Fibroblast of upper back skin (primary cell): ENCODE measurements at places on chromosomes 1 and 21.

DNA sequence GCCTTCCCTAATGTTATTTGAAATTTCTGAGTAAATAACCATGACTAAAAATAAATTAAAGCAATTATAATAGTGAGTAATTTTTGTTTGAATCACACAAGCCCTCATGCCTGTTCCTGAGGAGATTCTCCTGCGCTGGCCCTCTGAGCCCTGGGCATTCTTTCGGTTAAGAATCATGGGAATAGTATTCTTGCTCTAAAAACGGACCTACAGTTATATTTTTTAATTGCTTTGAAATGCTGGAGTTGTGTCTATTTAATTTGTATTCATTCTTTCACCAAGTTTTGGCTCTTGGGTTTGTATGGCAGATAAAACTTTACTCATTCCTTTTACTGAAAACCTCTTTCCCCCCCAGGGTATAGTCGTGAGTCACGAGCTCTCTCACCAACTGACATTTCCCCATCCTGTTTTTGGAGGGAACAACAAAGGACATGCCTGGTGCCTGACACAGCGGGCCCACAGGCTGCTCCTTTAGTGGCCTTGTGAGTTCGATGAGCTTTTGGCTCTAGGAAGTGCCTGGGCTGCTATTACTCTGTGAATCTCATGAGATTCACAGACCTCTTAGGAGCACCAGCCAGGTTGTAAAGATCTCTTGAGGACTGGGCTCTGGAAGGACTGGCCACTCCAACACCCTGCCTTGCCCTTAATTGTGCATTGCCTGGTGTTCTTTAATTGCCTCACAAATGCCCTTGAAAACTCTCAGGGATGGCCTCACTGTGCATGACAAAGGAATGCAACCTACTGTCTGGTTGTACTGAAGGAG, 58.6 kb downstream of the DDR2 start:
- peak; percentile 93 for DNase-seq

- peak; percentile 24 for DNase-seq
These were observed 882.9 kb upstream of the B3GALT2 start for GRCh38 chr1:194069168-194069830.

- DNase-seq, result no peak
These were observed 42.7 kb downstream of the GATAD2B start for GRCh38 chr1:153880024-153880423.

DNA sequence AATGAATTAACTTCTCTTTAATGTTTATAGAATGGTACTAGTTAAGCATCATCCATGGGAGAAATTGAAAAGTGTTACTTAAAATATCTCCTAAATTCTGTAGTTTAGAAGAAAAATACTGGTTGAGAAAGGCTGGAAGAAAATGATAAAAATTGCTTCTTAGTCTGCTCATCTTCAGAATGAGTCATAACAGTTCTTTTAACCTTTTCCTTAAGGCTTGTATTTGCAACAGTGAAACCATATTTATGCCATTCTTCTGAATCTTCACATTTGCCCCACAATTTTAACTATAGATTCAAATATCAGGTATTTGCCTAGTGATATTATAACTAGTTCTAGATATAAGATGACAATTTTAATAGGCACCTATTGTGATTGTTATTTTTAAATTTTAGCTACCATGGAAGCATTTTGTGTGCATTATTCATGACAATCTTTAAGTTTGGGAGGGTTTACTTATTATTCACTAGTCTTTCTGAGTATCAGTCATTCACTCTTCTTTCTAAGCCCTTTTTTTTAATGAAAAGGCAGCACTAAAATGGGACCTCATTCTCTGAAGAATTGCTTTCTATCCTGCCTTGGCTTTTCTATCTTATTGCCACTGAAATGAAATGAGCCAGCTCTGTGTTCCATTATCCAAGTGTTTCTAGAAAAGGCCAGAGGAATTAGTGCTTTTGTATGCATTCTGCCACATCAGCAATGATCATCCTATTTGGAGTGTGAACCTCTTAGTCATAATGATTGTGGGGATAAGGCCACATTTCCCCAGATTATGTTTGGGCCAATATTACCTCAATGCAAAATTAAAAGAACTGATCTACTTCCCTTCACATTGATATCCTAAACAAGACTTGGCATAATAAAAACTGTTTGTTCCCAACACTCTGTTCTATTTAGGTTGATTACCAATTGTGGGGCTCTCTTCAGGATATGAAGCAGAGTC, 58.4 kb downstream of the SAMSN1 start:
- DNase-seq, result no peak

- DNase-seq, result no peak
These were observed 74.5 kb downstream of the CNIH3 start for GRCh38 chr1:224690576-224690975.

- DNase-seq, result peak; percentile 25
These were observed 103.8 kb downstream of the BRINP3 start for GRCh38 chr1:190373705-190374336.

GRCh38 chr1:76433526-76433925, 359.0 kb downstream of the ST6GALNAC3 start:
- DNase-seq, result peak; percentile 47

DNA sequence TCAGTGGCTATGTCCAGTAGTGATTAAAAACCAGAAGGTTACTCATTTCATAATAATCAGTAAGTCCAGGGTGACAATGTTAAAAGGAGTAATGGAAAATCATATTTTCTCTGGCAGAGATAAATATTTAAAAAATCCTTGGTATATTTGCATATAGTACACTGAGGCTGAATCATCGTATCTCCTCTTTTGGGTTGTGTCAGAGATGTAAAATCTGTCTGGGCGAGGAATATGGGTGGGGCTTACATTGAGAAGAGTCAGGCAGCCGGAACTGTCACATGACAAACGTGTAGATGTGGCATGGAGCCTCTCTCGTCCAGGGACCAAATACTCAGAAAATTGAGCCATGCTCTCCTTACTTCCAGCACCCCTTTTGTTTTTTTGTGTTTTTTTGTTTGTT, 120.9 kb downstream of the FMN2 start:
- no peak for DNase-seq

DNA sequence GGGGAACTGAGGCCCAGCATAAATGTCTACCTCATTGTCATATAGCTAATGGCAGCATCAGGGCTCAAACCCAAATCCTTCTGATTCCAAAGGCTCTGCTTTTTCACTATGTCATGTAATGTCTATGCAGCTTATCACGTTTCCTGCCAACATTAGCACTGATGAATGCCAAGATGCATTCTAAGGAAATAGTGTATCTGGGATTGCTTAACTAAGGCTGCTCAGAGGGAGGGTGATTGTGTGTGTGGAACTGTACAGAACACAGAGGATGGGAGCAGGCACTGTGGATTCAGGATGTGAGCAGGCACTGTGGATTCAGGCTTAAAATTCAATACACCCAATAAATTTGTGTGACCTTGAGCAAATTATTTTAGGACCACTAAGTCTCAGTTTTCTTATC, 456.4 kb upstream of the DEPDC1 start:
- DNase-seq, result no peak

DNA sequence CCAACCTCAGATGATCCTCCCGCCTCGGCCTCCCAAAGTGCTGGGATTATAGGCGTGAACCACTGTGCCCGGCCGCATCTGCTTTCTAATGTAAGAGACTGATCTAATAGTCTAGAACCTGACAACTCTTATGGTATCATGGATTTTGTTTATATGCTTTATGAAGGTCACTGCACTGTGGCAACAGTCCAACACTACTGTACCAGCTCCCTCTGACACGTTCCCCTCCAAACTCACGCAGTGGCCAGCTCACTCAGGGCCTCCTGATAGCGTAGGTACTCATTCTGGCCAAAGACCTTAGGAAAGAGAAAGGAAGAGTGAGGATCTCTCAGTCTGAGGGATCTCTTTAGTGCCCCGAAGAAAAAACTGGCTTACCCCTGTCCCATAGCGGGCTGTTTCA, 6.0 kb upstream of the CFAP141 start:
- DNase-seq, result no peak

DNA sequence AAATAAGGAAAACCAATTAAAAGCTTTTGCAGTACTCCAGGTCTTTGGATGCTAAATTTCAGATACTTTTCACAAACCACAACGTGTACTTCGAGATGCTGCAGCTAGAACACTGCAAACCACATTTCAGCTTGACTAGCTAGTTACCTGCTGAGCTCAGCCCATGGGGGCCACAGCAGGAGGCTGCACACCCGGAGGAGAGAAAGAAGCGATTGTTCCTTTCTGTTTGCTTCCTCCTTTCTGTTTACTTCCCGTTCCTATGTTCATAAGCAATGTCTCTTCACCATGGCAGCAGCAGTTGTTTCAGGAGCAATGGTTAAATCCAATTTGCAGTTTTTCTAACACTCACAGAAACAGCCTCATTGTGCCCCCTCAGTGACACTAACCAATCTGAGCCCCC, 225.6 kb upstream of the FGGY start:
- DNase-seq, result no peak

- DNase-seq, result no peak
These were observed 897 bp downstream of the ZYG11B start for GRCh38 chr1:52727114-52727586.

GRCh38 chr1:204728456-204728855, 42.9 kb upstream of the LRRN2 start:
- no peak for DNase-seq

DNA sequence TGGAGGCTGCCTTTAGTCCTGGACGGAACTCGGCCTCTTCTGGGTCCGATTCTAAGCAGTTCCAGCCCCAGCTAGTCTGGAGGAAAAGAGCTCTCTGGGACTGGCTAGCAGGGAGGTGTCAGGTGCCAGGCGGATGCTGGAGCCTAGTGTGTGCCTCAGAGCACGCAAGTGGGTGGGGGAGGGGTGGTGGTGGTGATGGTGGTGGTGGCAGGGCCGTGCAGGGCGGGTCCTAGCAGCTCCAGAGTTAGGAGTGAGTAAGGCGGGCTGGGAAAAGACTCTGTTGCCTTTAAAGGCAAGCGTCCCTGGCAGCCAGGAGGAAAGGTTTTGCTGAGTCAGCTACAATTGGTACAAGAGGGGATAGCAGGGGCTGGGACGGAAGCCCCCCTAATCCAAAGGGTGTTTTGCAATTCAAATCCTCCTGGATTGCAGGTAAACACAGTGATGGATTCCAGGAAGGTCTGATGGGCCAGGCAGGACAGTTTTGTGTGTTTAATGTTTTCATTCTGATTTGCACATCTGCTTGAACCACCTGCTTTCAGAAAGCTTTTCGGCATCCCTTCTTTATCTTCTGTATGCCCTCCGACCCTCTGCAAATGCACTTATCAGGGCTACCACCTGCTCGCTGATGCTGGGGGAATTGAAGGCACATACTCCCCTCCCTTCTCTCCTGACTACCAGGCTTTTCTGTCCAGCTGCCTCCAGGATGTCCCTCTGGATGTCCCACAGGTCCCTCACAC, 4.1 kb upstream of the SLC2A1 start:
- DNase-seq, result peak; percentile 69

GRCh38 chr1:117615474-117615873, 9.6 kb downstream of the TENT5C start:
- DNase-seq, result no peak

GRCh38 chr1:234871710-234872271, 256.8 kb downstream of the TOMM20 start:
- DNase-seq, result peak; percentile 96
